ENCODE measurements at places on chromosomes 5 and 9. TPM values are rescaled to one million over a fixed set of nuclear protein-coding genes. Genes with fewer than 3 reads are reported as not detected.

- DNase-seq, result no peak
Measured at GRCh38 chr5:3778945-3779344, 183.3 kb downstream of the IRX1 start.

DNA sequence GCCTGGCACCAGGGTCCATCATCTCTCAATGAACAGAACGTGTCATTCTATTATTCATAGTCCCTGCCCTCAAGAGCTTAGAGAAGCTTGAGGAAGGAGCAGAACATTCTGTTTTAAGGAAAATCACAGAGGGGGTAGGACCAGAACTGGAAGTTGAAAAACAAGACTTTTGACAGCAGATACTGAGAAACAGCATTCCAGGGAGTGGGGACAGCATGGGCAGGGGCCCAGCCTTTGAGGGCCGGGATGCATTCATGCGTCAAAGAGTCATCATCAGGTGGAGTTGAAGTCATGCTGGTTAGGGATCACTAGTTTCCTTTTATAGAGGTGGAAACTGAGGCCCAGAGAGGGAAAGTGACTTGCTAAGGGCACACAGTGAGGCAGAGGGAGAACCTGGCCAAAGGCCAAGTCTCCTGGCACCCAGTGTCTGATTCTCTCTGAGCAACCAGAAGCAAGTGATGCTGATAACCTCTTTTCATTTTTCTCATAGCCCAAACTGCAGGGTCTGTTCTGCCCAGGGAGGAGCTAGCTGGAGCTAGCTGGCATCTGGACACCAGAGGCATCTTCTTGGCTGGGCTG is 41.5 kb upstream of the STXBP1 start:
- DNase-seq, result no peak

DNA sequence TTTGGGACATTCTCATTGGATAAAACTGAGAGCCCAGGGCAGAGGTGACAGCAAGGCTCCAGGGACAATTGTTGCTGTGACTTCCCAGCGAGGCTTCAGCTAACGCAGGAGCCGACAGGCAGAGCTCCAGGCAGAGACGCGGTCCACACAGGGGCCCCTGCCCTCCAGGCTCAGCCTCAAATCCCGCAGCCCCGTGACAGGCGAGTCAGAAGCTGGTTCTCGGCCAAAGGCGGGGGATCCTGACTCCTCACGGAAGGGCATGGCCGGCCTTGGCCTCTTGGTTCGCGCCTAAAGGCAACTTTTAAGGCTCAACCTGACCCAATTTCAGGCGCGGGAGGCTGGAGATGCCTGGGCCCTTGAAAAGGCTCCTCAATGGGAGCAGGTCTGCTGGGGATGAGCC is 21.3 kb downstream of the SLC12A7 start:
- DNase-seq, result no peak

DNA sequence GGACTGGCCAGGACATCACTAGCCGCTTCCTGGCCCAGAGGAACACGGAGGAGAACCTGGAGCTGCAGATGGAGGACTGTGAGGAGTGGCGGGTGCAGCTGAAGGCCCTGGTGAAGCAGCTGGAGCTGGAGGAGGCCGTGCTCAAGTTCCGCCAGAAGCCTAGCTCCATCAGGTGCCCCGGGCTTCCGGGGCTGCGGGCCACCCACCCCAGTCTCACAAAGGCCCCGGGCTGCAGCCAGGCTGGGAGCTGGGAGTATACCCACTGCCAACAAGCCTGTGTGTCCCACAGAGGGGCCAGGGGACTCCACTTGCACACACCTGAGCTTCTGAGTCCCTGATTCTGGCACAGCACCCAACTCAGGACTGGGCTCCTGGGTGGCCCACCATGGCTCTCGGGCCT is 1.7 kb upstream of the RABL6 start:
- DNase-seq, result no peak

GRCh38 chr5:179111267-179112207 is 51.4 kb downstream of the ZNF354C start:
- DNase-seq, result no peak

Gene GARIN3
- not detected for total RNA-seq
